ENCODE measurements at places on chromosomes 1 and 21.

GRCh38 chr1:45356186-45356585, 15.9 kb upstream of the MUTYH start:
- H3K36me3 ChIP-seq = no peaks in the 10 kb centered on the region
- H3K27me3 ChIP-seq = peaks cover 2% of the 10 kb centered on the region
- H3K27ac ChIP-seq = no peak overlapping the region

GRCh38 chr1:238409932-238410331, 519.2 kb upstream of the ZP4 start:
- no peak overlapping the region for H3K4me3 ChIP-seq
- DNase-seq = no peak
- H3K4me1 ChIP-seq = no peaks in the 10 kb centered on the region
- H3K27me3 ChIP-seq = no peaks in the 10 kb centered on the region
- no peak overlapping the region for H3K27ac ChIP-seq
- no peaks in the 10 kb centered on the region for H3K36me3 ChIP-seq

DNA sequence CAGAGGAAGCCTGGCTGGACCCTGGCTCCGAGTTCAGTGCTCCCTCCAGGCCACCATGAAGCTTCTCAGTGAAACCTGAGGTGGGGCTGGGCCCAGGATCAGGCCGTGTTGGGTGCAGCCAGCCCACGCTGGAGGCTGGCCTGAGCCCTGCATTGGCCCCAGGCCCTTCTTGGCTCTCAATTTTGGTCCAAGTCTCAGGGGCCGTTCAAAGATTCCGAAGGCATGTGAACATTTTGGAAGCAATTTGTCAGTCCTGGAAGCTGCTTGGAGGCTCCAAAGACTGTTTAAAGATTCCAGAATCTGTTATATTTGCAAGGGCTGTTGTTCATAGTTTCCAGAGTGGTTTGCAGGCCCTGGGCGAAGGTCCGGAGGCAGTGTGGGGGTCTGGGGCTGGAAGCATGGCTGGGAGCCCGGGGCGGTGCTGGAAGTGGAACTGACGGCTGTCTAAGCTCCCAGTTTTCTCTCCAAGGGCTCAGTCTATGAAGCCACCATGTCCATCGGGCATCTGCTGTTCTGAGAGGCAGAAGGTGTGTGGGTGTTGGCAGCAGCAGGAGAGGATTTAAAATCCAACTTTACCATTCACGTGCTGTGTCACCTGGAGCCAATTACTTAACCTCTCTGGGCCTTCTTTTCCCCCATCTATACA, 104.9 kb downstream of the EPHB2 start:
- H3K4me1 ChIP-seq = no peaks in the 10 kb centered on the region
- no peak for DNase-seq
- H3K36me3 ChIP-seq = no peaks in the 10 kb centered on the region
- H3K4me3 ChIP-seq = no peak overlapping the region
- no peak overlapping the region for H3K27ac ChIP-seq

GRCh38 chr1:925561-926421, 2.1 kb downstream of the SAMD11 start:
- peaks cover 6% of the 10 kb centered on the region for H3K4me1 ChIP-seq
- peaks cover 45% of the 10 kb centered on the region for H3K27me3 ChIP-seq
- no peak overlapping the region for H3K27ac ChIP-seq
- no peak for DNase-seq

DNA sequence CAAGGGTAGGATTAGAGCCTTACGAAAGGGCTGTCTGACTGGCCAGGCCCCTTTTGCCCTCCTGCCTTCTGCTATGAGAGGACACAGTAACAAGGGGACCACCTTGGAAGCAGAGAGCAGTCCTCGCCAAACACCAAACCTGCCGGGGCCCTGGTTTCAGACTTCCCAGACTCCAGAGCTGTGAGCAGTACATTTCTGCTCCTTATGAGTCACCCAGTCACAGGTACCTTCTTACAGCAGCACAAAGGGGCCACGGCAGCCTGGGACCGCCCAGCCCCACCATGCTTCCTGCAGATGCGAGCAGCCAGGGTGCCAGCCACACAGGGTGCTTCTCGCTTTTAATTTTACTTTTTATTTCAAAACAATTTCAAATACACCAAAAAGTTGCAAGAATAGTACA, 17.2 kb upstream of the POFUT2 start:
- no peak overlapping the region for H3K27ac ChIP-seq
- H3K27me3 ChIP-seq = no peaks in the 10 kb centered on the region
- H3K36me3 ChIP-seq = no peaks in the 10 kb centered on the region
- H3K4me3 ChIP-seq = no peak overlapping the region
- DNase-seq = no peak

DNA sequence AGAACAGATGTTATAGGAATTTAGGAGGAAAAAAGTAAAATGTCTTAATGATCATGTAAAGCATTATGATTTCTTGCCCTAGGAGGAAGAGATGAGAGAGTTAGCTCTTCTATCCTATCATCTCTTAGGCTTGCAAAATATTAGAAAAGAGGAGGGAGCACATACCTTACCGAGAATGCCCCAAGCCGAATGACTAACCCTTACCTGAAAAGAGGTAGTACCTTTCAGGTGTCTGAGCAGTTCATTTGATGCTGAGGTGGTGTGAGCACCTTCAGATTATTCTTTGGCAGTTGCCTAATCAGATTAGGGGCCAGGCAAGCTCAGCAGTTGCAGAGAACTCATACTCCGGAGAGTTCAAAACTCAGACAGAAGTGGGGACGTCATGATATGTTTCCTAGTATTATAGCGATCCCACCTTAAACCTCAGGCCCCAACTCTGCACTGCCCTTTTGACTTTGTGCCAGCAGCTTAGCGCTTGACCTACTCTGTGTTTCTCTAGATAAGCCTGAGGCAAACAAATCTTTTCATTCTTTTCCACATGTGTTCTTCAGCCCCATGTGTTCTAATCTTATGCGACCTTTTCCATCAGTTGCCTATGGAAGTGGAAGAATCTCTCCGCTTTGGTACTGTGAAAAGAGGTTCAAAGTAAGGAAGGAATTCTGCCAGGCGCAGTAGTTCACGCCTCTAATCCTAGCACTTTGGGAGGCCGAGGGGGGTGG, 52.5 kb downstream of the ATP2B4 start:
- peak overlapping the region; percentile 56 for H3K27ac ChIP-seq
- no peak overlapping the region for H3K4me3 ChIP-seq
- H3K27me3 ChIP-seq = no peaks in the 10 kb centered on the region
- H3K4me1 ChIP-seq = peaks cover 51% of the 10 kb centered on the region

GRCh38 chr1:180928331-180929230, 15.9 kb downstream of the KIAA1614 start:
- H3K36me3 ChIP-seq = no peaks in the 10 kb centered on the region
- DNase-seq = no peak
- no peaks in the 10 kb centered on the region for H3K4me1 ChIP-seq
- no peak overlapping the region for H3K4me3 ChIP-seq

GRCh38 chr1:19418503-19418971, 66.8 kb downstream of the CAPZB start:
- no peaks in the 10 kb centered on the region for H3K27me3 ChIP-seq
- no peak overlapping the region for H3K4me3 ChIP-seq
- peaks cover 42% of the 10 kb centered on the region for H3K4me1 ChIP-seq
- peak overlapping the region; percentile 46 for H3K27ac ChIP-seq
- no peak for DNase-seq

DNA sequence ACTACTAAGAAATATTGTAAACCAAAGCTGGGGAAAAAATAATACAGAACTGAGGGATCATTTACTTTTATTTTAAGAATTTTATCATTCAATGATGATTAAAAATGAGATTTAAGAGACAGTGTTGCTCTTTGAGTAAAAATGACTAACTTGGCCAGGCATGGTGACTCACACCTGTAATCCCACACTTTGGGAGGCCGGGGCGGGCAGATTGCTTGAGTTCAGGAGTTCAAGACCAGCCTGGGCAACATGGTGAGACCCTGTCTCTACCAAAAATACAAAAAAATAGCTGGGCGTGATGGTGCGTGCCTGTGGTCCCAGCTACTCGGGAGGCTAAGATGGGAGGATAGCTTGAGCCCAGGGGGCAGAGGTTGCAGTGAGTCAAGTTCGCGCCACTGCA, 21.8 kb upstream of the PLEKHO1 start:
- no peak overlapping the region for H3K4me3 ChIP-seq
- no peak overlapping the region for H3K27ac ChIP-seq
- H3K36me3 ChIP-seq = no peaks in the 10 kb centered on the region
- no peak for DNase-seq
- H3K27me3 ChIP-seq = no peaks in the 10 kb centered on the region

DNA sequence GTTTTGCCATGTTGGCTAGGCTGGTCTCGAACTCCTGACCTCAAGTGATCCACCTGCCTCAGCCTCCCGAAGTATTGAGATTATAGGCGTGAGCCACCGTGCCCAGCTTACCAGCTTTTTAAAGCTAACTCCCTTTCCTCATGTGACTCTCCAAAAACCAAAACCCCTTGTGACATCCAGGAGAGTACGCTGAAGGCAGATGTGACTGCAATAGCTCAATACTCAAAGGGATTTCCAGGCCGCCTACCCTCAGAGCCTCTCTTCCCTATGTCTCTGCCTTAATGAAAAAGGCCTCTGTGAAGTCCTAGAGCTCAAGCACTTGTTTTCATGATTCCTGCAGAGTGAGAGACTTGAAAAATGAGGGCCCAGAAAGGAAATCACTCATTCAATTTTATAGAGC, 82.6 kb downstream of the TEX35 start:
- peaks cover 4% of the 10 kb centered on the region for H3K27me3 ChIP-seq
- H3K4me1 ChIP-seq = no peaks in the 10 kb centered on the region
- no peak for DNase-seq
- H3K27ac ChIP-seq = no peak overlapping the region

DNA sequence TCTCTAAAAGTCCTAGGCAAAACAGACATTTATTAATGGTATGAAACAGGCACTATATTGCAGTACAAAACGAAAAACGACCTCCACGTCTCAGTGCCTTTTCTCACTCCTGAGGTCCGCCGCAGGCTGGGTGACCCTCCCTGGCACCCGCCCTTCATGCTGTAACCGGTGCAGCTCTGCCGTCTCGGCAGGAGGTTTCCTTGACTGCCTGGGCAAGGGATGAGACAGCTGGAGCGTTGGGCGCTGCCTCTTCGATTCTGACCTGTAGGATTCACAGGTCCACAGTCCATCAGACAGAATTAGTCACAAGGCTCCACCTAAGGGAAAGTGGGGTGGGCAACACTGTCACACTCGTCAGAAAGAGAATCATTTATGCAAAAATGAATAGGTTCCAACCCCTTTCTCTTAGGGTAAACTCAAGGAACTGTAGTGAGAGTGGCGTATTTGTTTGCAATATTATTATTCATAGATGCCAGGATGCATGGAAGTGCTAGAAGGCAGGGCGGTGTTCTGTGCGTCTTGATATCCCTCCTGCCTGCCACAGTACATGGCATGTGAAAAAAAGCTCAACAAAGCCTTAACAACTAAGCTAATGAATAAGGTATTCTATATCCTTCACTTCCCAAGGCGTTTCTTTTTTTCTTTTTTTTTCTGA, 23.5 kb upstream of the ZBTB18 start:
- no peaks in the 10 kb centered on the region for H3K36me3 ChIP-seq
- H3K27me3 ChIP-seq = peaks cover 4% of the 10 kb centered on the region
- H3K27ac ChIP-seq = no peak overlapping the region
- H3K4me1 ChIP-seq = no peaks in the 10 kb centered on the region

GRCh38 chr1:226492426-226493137, 56.0 kb upstream of the STUM start:
- H3K4me3 ChIP-seq = no peak overlapping the region
- no peak overlapping the region for H3K27ac ChIP-seq
- H3K4me1 ChIP-seq = peaks cover 5% of the 10 kb centered on the region
- H3K36me3 ChIP-seq = no peaks in the 10 kb centered on the region

GRCh38 chr1:238606896-238607295, 716.2 kb upstream of the ZP4 start:
- H3K27me3 ChIP-seq = no peaks in the 10 kb centered on the region
- no peak for DNase-seq
- H3K27ac ChIP-seq = no peak overlapping the region
- no peak overlapping the region for H3K4me3 ChIP-seq
